Activated naive CD8-positive, alpha-beta T cell treated with anti-CD3 and anti-CD28 coated beads, Interleukin-2, amount 10 ng/mL, durations not matched to agents 7 days and 5 days (primary cell): ENCODE measurements at places on chromosomes 5 and 9. TPM values are rescaled to one million over a fixed set of nuclear protein-coding genes. Genes with fewer than 3 reads are reported as not detected.

DNA sequence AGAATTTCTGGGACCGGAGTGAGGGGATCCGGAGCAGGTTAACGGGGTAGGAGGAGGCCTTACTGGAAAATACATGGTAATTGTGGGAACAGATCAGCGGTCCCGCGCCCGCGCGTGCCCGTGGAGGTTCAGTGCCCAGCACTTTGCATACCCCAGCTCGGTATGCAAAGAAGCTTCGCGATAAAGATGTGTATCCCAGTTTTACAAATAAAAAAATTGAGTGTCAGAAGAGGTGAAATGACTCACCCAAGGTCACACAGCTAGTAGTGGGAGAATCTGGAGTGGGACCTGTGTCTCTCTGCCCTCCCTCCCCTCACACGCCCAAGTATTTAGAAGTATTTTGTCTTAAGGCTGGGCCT, 967 bp downstream of the NEURL1B start:
- peaks cover 49% of the 10 kb centered on the region for H3K27me3 ChIP-seq
- peaks cover 1% of the 10 kb centered on the region for H3K36me3 ChIP-seq
- peak overlapping the region; percentile 68 for H3K4me3 ChIP-seq
- no peak overlapping the region for H3K27ac ChIP-seq
- peaks cover 13% of the 10 kb centered on the region for H3K4me1 ChIP-seq

DNA sequence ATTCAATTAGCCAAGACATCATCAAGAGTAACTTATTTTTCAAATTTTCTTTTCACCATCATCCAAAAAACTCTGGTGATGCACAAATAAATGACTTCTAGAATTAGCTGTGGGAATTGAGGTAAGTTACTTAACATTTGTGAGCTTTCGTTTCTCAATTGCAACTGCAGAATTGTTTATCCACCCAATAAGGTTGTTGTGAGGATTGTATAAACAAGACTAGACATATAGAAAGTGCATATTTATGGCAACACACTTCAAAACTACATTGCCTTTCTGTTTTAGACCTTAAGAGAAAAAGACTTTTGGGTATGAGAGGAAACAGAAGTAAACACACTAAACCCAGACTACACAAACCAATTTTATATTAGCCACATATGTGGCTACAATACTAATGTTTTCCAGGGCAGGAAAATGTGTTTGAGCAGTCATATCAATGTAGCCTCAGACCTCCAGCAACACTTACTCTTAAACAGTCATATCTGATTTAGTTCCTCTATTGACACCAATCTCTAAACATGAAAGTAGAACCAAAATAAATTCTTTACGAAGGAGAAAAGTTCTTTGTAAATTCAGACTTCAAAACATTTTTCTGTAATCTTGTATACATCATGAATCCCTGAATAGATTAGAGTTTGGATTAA, 488.0 kb upstream of the CYLC2 start:
- H3K4me1 ChIP-seq: no peaks in the 10 kb centered on the region
- no peaks in the 10 kb centered on the region for H3K36me3 ChIP-seq
- no peaks in the 10 kb centered on the region for H3K27me3 ChIP-seq
- DNase-seq: no peak
- H3K4me3 ChIP-seq: no peak overlapping the region
- H3K27ac ChIP-seq: no peak overlapping the region

The PCDHGA8 gene
- 0.09 TPM for total RNA-seq

DNA sequence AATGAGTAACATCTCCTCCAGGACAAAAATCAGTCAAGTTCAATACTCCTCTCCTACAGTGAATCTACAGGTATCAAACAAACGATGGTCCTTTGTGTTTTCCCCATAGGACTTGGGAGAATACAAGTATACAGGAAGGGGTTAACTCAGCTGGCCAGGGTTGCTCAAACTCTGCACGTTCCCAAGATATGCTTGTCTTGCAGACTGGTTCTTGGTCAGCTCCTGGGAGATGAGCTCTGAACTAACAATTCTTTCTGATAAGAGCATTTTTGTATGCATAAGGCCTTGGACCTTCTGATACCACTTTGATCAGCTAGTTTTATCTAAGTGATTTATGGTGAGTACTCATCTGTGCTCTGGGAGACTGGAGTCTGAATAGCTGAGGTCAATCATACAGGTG, 42.1 kb downstream of the LOX start:
- peaks cover 9% of the 10 kb centered on the region for H3K36me3 ChIP-seq
- no peaks in the 10 kb centered on the region for H3K27me3 ChIP-seq
- H3K27ac ChIP-seq: no peak overlapping the region
- no peak overlapping the region for H3K4me3 ChIP-seq

DNA sequence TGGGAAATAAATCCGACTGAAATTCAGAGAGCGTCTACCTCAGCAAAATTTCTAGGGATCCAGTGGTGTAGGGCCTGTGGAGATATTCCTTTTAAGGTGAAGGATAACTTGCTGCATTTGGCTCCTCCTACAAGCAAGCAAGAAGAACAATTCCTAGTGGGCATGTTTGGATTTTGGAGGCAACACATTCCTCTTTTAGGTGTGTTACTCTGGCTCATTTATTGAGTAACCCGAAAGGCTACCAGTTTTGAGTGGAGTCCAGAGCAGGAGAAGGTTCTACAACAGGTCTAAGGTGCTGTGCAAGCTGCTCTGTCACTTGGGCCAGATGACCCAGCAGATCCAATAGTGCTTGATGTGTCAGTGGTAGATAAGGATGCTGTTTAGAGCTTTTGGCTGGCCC, 862.4 kb upstream of the CDH9 start:
- H3K36me3 ChIP-seq: no peaks in the 10 kb centered on the region
- no peak overlapping the region for H3K27ac ChIP-seq
- no peaks in the 10 kb centered on the region for H3K27me3 ChIP-seq
- no peaks in the 10 kb centered on the region for H3K4me1 ChIP-seq
- no peak overlapping the region for H3K4me3 ChIP-seq

- H3K4me1 ChIP-seq: no peaks in the 10 kb centered on the region
- H3K4me3 ChIP-seq: no peak overlapping the region
- no peaks in the 10 kb centered on the region for H3K36me3 ChIP-seq
- no peaks in the 10 kb centered on the region for H3K27me3 ChIP-seq
- no peak for DNase-seq
- H3K27ac ChIP-seq: no peak overlapping the region
Observed at GRCh38 chr9:31135567-31135966, 1248.9 kb upstream of the ACO1 start.
